ENCODE measurements at places on chromosomes 11 and 22.

DNA sequence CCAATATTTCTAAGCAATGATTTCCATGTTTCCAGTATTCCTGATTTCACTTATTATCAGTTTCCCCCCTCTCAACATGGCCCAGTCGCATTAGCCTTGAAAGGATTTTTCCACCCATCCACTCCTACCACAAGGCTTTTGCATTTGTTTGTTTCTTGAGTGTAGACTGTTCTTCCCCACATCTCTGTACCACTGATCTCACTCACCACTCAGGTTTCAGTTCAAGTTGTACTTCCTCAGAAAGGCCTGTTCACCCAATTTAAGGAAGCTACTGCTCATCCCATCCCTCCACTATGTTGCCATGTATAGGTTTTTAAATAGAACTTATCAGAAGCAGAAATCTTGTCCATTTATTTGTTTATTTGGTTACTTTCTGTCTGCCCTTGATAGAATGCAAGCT lies 472.3 kb downstream of the FAM181B start:
- DNase-seq = no peak

DNA sequence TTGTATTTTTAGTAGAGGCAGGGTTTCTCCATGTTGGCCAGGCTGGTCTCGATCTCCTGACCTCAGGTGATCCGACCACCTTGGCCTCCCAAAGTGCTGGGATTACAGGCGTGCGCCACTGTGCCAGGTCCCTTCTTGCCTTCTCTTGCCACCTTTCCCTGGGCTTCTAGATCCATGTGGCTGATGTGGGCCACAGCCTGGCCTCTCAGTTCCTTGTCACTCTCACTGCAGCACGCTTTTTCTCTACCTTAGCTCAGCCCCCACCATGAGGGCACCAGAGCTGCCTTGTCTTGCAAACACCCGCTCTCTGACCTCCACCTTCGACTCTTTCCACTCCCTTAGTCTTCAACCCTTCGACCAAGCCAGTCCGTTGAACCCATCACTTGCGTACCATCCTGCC lies 7.5 kb downstream of the CAPN1 start:
- no peak for DNase-seq

DNA sequence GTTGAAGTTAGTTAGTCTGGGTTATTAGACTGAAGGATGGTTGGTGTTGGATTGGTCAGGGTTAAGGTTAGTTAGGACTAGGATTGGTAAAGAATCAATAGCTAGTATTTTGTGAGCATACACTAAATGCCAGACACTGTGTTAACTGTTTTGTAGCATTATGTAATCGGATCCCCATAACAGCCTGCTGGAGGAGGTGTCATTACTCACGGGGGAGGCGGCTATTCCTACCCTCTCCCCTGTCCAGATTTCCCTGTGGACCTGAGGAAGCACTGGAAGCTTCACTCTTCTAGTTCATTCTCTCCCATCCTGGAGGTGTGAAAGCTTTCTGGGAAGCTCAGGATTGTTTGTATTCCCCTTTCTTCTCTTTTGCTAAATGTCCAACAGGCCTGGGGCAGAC lies 40.5 kb upstream of the KCNJ11 start:
- DNase-seq = no peak

- no peak for DNase-seq
Measured at GRCh38 chr22:42639541-42640241, 710 bp downstream of the ATP5MGL start.

DNA sequence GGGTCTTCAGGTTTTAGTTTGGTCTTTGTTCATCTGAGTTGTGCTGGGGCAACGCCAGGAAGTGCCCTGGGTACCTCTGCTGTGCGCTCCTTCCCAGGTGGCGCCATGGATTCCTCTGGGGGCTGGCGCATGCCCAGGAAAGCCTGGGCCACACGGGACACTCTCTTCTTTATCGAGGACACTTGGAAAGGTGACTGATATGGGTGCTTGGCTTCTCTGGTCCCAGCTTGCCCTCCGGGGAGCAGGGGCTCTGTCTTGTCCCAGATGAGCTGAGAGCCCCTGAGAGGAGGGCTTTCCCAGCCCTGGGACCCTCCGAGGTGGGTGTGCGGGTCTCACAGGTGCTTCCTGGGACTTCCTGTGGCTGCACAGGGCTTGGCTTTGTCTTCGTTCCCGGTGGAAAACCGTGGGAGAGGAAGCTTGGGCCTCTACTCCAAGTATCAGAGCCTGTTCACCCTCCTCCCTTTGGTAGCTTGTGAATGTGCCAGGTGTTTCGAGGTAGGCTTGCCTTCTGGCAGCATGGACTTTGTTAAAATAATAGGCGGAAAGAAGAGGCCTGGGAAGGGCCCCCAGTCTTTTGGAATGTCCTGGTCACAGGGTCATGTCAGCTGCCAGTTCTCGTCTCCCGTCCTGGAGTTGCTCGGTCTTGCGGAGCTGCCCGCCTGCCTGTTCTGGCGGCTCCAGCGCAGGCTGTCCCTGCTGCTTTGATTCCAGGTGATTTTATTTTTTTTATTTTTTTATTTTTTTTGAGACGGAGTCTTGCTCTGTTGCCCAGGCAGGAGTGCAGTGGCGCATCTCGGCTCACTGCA lies 10.1 kb upstream of the NEAT1 start:
- DNase-seq = no peak

- DNase-seq = no peak
Measured at GRCh38 chr11:30017445-30017895, 640 bp upstream of the KCNA4 start.

- no peak for DNase-seq
Measured at GRCh38 chr11:121466063-121466794, 13.5 kb upstream of the SORL1-AS1 start.

DNA sequence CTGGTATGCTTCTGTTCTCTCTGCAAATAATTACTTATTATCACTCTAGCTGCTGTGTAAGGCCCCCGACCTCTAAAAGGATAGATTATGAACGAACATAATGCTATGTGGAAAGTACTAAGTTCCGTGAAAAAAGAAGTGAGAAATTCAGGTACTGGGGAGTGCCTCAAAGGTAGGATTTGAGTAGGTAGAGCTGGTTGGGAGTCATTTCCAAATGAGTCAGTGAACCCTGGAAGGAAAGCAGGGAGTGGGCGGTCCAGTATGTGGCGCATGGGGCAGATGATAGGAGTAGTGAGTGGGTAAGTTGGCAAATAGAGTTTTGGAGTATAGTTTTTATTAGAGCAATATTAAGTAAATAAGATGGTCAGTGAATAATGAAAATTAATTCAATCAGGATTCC lies 2.4 kb downstream of the ZC3H12C start:
- DNase-seq = no peak

DNA sequence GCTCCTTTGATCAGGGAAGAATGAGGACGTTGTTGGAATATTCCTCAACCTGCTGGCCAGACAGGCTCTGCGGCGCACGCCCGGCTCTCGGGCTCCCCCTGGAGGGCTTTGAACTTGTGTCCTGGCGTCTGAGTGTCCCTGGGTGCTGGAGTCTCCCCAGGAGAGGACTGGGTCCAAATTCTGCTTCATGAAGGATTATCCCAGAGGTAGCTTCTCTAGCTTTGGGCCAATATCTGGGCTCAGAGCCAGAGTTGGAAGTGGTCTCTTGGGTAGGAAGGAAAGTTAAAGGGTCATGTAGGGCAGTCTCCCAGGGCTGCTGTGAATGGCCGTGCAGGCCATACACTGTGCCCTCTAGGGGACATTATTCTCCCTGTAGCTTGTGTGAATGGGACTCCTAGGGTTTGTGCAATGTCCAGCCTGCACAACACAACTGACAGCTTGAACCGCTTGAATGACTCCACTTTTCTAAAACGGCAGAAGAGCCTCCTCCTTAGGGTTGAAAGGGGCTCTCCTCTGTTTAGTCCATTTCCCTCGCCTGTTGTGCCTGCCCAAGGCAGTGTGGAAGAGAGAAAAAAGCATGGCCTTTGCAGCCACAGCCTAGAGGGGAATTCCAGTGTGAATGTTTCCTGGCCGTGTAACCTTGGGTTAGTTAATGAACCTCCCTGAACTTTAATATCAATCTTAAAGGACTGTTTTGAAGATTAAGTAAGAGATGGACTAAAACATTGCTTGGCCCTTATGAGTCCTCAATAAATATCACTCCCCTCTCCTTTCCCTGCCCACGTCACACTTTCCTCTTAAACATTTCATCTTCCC lies 111.2 kb upstream of the THY1 start:
- no peak for DNase-seq

GRCh38 chr11:106236295-106236694 lies 158.8 kb downstream of the AASDHPPT start:
- DNase-seq = no peak

- no peak for DNase-seq
Measured at GRCh38 chr11:88354912-88355311, 17.4 kb upstream of the CTSC start.
